Astrocyte (in vitro differentiated cells and primary cell): ENCODE measurements at places on chromosomes 13 and 19. TPM values are rescaled to one million over a fixed set of nuclear protein-coding genes. Genes with fewer than 3 reads are reported as not detected.

KCNRG gene
- 0.41 and 0.61 TPM in 2 replicates for total RNA-seq

DNA sequence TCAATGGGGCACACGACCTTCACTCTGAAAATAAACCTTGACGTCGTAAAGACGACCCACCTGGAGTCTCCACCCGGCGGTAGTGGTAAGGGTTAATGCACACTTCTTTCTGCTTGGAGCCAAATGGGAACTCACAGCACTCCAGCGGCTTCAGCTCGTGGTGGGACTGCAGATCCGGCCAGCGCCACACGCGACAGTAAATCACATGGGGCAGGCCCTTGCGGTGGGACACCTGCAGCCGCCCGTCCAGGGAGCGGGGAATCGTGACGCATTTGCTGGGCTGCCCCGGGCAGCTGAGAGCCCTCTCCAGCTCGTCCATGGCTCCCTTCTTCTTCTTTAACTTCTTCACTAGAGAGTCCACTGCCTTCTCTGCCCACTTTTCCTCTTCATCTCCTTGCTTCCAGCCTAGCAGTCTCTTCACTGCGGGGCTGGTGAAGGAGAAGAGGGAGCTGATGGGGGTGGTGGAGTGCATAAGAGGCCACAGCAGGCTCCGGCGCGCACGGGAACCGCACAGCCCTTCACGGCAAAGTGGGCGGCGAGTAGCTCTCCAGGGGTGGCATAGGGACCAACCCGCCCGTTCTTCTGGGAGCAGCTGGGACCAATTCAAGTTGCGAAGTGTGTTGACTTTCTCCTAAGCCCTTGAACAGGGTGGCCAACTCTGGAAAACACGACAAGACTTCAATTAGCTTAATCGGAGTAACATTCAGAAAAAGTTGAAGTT lies 40.7 kb downstream of the SMAD9 start:
- no peak for DNase-seq

CEACAM3 gene
- not detected in 2 replicates for total RNA-seq

- no peak for DNase-seq
These were observed 2.9 kb downstream of the PROSER3 start for GRCh38 chr19:35760711-35761349.

PGLYRP1 gene
- total RNA-seq = not detected in 2 replicates

- no peak for DNase-seq
These were observed 2.9 kb downstream of the GNG7 start for GRCh38 chr19:2699413-2700140.

SLC5A5 gene
- total RNA-seq = not detected in 2 replicates

- no peak for DNase-seq
These were observed 20.6 kb downstream of the FREM2 start for GRCh38 chr13:38707460-38707859.
